Epithelial cell of umbilical artery (primary cell): ENCODE measurements at places on chromosomes 7 and 10. TPM values are rescaled to one million over a fixed set of nuclear protein-coding genes. Genes with fewer than 3 reads are reported as not detected.

The HOXA9 gene
- total RNA-seq, result 28.9 and 31.8 TPM in 2 replicates

The CYP3A7 gene
- not detected in 2 replicates for total RNA-seq

The RNF32 gene
- total RNA-seq, result 0.15 and 0.32 TPM in 2 replicates

The TSPAN12 gene
- 14.0 and 16.2 TPM in 2 replicates for total RNA-seq

The FAM131B gene
- total RNA-seq, result 1.3 and 1.4 TPM in 2 replicates

The SYCE1 gene
- total RNA-seq, result not detected in 2 replicates

The RASA4B gene
- 0.65 and 3.2 TPM in 2 replicates for total RNA-seq

The ZNF804B gene
- not detected in 2 replicates for total RNA-seq

The PHF14 gene
- total RNA-seq, result 33.5 and 38.9 TPM in 2 replicates

The AGR3 gene
- not detected in 2 replicates for total RNA-seq

The ODAD2 gene
- total RNA-seq, result 0.32 and 0.91 TPM in 2 replicates

The AOAH gene
- total RNA-seq, result 1.1 TPM in 1 of 2 replicates, not detected in the other

The ZNF736 gene
- 2.9 and 9.1 TPM in 2 replicates for total RNA-seq

The C7orf57 gene
- under 0.01 TPM in 1 of 2 replicates, not detected in the other for total RNA-seq

The PAOX gene
- 6.4 and 9.1 TPM in 2 replicates for total RNA-seq

The VAX1 gene
- not detected in 2 replicates for total RNA-seq

The CPA5 gene
- not detected in 2 replicates for total RNA-seq

The TMEM26 gene
- total RNA-seq, result 2.0 and 3.6 TPM in 2 replicates

The CPVL gene
- not detected in 2 replicates for total RNA-seq

The TMEM236 gene
- under 0.01 and 0.15 TPM in 2 replicates for total RNA-seq

The ITIH2 gene
- total RNA-seq, result not detected in 2 replicates

The PRSS37 gene
- total RNA-seq, result not detected in 2 replicates
